Aorta (tissue), 5 donors: ENCODE measurements at places on chromosomes 3 and 15. TPM values are rescaled to one million over a fixed set of nuclear protein-coding genes. Genes with fewer than 3 reads are reported as not detected.
A peak's percentile ranks its signal among the peaks of the same experiment; 100 is the strongest.

Gene GRIP2
- total RNA-seq: 8.6 TPM

Gene MCTP2
- total RNA-seq: 9.6 TPM

Gene ADCY5
- total RNA-seq: 65.5 TPM

DNA sequence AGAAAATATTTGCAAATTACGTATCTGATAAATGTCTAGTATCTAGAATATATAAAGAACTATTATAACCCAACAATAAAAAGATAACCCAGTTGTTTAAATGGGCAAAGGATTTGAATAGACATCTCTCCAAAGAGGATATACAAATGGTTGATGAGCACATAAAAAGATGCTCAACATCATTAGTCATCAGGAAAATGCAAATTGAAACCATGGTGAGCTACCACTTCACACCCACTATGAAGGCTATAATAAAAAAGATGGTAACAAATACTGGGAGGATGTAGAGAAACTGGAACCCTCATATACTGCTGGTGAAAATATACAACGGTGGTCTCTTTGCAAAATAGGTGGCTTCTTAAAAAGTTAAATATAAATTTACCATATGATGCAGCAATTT lies 28.0 kb downstream of the RAD51 start:
- no peaks in the 10 kb centered on the region for H3K4me1 ChIP-seq
- no peaks in the 10 kb centered on the region for H3K36me3 ChIP-seq

- no peaks in the 10 kb centered on the region for H3K4me1 ChIP-seq
- H3K4me3 ChIP-seq: peak overlapping the region; percentile 19
- DNase-seq: peak; percentile 97
- peak overlapping the region; percentile 85 for H3K27ac ChIP-seq
- H3K27me3 ChIP-seq: no peaks in the 10 kb centered on the region
Observed at GRCh38 chr3:184335661-184336546, 1.5 kb upstream of the FAM131A start.

GRCh38 chr3:37974121-37975083 lies 16.2 kb upstream of the VILL start:
- no peak overlapping the region for H3K4me3 ChIP-seq
- H3K27me3 ChIP-seq: no peaks in the 10 kb centered on the region
- H3K4me1 ChIP-seq: no peaks in the 10 kb centered on the region
- no peak overlapping the region for H3K27ac ChIP-seq

DNA sequence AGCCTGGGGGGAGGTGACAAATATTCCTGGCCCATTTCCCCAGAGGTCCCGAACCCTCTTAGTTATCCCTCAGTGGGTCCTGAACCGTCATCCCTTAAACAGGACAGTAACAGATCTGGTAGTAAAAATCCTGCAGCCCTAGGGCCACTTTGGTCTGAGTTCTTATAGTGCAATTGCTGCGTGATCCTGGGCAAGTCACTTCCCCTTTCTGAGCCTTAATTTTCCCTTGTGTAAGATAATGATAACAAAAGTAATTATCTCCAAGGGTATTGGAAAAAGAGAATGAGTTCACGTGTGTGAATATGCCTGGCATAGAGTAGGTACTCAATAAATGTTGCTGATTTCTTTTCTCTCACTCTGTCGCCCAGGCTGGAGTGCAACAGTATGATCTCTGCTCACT lies 2.9 kb upstream of the JAGN1 start:
- no peaks in the 10 kb centered on the region for H3K36me3 ChIP-seq
- H3K27ac ChIP-seq: no peak overlapping the region
- no peaks in the 10 kb centered on the region for H3K4me1 ChIP-seq
- H3K4me3 ChIP-seq: no peak overlapping the region
